ENCODE measurements at places on chromosomes 7 and 10.

- DNase-seq = peak; percentile 15
Observed at GRCh38 chr7:144416341-144416740, 12.8 kb upstream of the NOBOX start.

- DNase-seq = peak; percentile 45
Observed at GRCh38 chr10:17737027-17737965, 14.7 kb upstream of the TMEM236 start.

- DNase-seq = peak; percentile 89
Observed at GRCh38 chr10:69045441-69046300, 42.2 kb upstream of the SRGN start.

- peak; percentile 82 for DNase-seq
Observed at GRCh38 chr7:42380401-42380800, 143.4 kb upstream of the GLI3 start.

DNA sequence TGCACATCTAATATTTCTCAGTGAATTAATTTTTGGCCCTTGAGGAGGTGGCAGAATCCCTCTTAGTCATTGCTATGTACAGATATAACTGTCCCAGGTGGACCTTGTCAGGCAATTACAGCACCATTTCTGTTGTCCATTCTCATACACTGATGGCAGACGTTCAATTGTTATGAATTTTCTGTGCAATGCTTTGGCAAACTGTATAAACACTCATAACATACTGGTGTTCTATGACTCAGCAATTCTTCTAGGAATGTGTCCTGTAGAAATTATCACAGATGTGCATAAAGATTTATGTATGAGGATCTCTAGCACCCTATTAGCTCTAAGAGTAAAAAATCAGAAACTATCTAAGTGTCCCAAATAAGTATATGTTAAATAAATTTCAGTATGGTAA, 80.8 kb downstream of the DNAJB9 start:
- DNase-seq = peak; percentile 74

GRCh38 chr7:79933144-79933543, 201.5 kb upstream of the GNAI1 start:
- peak; percentile 95 for DNase-seq

DNA sequence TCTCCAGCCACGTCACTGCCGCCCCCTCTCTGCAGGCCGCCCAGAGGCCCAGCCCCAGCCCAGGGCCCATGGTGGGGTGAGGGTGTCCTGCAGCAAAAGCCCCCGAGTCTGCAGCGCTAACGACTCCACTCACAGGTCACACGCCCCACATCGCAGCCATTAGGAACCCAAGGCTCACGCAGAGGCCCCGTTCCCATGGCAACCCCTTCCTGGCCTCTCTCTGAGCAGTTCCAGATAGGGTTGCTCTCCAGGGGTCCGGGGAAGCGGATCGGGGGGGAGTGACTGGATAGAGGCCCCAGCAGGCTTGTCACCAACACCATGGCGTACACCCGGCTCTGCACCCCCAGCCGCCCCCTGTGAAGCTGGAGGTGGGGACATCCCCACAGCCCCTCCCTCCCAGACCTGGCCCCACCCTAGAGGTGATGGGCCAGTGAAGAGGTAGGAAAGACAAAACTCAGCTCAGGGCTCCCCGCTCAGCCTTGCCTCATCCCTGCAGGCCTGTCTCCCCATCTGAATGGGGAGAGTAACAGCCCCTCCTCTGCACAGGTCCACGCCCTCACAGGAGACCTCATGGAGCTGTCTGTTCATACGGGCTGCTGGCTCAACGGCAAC, 41.2 kb downstream of the TNRC18 start:
- peak; percentile 21 for DNase-seq

- no peak for DNase-seq
Observed at GRCh38 chr10:113922787-113923570, 68.5 kb downstream of the NHLRC2 start.

DNA sequence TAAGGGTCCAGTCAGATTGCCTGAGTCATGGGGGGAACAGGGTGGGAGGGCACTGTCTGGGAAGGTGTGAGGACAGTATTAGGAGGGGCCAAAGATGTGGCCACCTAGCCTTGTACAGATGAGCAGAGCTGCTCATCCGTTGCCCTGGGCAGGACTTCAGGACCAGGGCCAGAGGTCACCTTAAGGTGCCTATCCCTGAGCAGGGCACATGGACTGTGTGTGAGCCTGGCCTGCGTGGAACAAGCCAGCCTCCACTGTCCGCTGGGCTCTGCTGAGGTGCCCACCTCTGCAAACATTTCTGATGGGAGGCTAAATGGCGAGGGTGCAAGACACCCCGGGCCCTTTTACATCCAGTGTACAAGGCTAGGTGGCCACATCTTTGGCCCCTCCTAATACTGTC, 3.4 kb upstream of the OPN1SW start:
- DNase-seq = no peak
